ENCODE measurements at places on chromosomes 1 and 21.
A peak's percentile ranks its signal among the peaks of the same experiment; 100 is the strongest.

- no peak for DNase-seq
Observed at GRCh38 chr1:67264899-67265298, 42.8 kb upstream of the IL12RB2 start.

DNA sequence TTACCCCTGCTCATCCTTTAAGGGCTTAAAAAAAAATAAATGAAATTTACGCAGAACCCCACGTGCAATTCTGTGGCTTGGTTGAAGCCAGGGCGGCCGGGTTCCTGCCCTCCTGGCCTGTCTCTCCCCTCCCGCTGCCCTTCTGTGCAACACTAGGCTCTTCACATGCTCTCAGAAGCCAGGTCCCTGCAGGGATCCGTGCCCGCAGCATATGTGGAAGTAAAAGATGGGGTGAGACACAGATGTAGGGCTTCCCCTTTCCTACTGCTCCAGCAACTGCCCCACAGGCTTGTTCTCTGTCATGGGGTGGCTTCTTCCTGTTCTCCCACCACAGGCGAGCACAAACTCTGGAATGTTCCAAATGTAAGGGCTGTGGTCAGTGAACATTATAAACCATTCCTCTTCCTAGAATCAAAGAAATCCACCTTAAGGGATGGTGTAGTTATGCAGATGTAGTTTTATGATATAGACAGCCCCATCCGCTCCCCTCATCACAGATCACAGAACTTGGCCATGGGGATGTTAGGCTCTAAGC, 535.4 kb downstream of the KIF26B start:
- DNase-seq, result no peak

DNA sequence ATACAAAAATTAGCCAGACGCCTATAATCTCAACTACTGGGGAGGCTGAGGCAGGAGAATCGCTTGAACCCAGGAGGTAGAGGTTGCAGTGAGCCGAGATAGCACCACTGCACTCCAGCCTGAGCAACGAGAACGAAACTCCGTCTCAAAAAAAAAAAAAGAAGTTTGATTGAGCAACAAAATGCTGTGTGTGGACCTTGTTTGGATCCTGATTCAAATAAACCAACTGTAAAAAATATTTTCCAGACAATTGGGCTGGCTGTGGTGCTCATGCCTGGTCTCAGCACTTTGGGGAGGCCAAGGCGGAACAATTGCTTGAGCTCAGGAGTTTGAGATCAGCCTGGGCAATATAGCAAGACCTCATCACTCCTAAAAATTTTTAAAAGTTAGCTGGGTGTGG, 16.8 kb downstream of the PTAFR start:
- no peak for DNase-seq

- DNase-seq, result peak; percentile 46
Observed at GRCh38 chr1:179709841-179710329, 33.2 kb upstream of the FAM163A start.

- DNase-seq, result no peak
Observed at GRCh38 chr1:91015794-91016550, 5.9 kb downstream of the ZNF644 start.

DNA sequence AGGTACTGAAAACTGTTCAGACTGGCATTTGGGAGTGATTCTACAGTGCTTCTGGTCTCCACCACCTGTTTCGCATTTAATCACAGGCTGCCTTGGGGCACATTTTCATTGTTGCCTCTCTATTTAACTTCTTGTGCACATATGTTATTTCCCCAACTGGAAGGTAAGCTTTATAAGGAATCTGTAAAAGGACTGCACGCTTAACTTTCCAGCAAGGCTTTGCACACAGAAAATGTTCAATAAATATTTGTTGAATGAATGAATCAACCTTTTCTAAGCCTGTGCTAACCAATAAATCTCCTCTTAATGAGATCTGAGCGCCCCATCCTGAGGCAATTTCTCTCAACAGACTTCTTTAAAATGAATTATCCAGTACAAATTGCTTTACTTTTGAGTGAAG, 84.3 kb upstream of the ARHGAP29 start:
- no peak for DNase-seq

GRCh38 chr1:86271046-86271445, 114.5 kb upstream of the COL24A1 start:
- no peak for DNase-seq

DNA sequence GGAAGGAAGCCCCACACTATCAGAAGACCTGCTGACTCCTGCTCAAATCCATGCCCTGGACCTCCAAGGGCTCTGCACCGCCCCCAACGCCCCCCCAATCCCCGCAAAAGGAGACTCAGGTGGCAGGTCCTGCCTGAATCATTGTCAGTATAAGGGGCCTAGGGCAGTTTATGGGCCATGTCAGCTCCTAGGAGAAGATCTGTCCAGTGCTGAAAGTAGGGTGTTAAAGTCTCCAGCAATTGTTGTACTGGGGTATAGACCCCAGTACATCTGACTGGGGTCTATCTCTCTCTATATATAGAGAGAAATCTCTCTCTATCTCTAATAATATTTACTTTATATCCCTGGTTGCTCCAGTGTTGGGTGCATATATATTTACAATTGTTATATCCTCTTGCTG, 12.1 kb upstream of the OLIG2 start:
- no peak for DNase-seq

DNA sequence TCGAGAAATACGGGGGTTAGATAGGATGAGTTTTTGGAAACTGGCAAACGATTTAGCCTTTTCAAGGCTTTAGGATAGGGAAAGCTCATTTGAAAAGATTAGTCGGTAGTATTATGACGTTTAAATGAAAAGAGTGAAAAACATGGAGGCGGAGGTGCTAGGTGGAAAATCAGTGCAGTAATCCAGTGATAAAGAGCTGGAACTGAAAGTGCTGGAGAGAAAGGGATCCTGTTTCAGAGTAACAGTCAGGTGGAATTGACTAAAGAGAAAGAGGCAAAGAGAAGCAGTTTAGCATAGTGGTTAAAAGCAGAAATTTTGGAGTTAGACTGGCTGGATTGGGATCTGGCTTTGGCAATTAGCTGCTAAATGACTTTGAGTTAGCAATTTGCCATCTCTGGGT, 945 bp downstream of the WDR3 start:
- no peak for DNase-seq

- no peak for DNase-seq
Observed at GRCh38 chr1:212255705-212256307, 29.4 kb upstream of the PPP2R5A start.

DNA sequence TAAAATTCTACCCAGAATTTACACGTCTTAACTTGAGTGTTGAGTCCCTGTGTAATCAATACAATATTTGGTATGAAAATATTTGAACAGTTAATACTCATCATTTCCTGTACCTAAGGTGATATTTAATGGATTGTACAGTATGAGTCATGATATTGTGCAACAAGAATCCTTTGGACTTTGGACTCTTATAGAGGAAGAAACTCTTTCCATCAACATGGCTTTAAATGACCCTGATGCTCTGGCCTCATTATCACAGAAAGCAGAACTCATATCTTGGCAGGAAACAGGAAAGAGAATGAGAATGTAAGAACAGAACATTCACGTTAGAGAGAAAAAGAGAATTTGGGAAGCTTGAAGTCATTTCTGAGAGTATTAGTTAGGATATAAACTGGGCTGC, 168.8 kb upstream of the B3GALT2 start:
- no peak for DNase-seq

DNA sequence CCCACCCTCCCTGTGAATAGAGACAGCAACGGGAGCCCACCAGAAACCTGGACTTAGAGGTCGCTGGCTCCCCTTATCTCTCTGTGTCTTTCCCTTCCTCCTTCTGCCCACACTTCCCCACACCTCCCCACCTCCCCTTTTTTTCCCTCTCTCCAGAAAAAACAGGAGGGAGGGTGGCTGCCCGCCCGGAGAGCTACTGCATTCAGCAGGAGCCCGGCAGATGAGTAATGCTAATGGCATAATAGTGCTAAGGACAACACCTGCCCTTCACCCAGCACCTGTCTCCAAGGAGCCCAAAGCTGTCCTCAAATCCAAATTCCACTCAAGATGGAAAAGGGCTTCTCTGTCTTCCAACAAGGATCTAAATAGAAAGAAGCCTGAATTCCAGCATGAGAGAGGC, 11.4 kb upstream of the PRELP start:
- peak; percentile 52 for DNase-seq

- peak; percentile 49 for DNase-seq
Observed at GRCh38 chr1:199113265-199113869, 474.5 kb downstream of the PTPRC start.

- no peak for DNase-seq
Observed at GRCh38 chr1:115877511-115877910, 36.6 kb upstream of the NHLH2 start.

- no peak for DNase-seq
Observed at GRCh38 chr1:235441159-235441685, 63.0 kb downstream of the B3GALNT2 start.

GRCh38 chr1:247469141-247469535, 11.2 kb upstream of the OR2B11 start:
- no peak for DNase-seq

GRCh38 chr1:1240822-1241587, 5.5 kb downstream of the C1QTNF12 start:
- DNase-seq, result no peak

- DNase-seq, result no peak
Observed at GRCh38 chr1:59498640-59499039, 201.7 kb downstream of the FGGY start.

DNA sequence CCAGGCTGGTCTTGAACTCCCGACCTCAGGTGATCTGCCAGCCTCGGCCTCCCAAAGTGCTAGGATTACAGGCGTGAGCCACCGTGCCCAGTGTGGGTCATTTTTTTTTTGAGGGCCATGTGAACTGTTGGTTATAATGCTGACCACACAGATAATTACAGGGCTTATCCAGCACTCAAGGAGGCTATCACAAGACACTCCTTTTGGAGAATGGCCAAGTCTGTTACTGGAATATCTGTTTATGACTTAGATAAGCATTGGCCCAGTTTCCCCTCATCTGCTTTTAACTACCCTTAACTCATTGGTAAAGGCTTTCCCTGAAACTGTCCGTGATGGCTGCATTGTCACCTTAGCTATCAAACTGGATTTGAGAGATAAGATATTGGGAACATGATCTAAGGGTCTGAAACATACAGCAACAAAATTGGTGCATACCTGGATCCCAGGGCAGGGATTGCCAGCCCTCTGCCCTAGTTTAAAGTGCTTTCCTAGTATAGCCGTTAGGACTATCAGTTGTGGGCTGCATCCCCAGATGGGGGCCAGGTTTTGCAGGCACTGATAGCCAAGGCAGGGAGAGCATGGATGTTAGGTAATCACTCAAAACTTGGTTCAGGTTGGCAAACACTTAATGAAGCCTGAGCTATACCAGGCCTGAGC, 15.6 kb downstream of the SZT2 start:
- no peak for DNase-seq

- no peak for DNase-seq
Observed at GRCh38 chr1:94962409-94963265, 35.7 kb upstream of the CNN3 start.

DNA sequence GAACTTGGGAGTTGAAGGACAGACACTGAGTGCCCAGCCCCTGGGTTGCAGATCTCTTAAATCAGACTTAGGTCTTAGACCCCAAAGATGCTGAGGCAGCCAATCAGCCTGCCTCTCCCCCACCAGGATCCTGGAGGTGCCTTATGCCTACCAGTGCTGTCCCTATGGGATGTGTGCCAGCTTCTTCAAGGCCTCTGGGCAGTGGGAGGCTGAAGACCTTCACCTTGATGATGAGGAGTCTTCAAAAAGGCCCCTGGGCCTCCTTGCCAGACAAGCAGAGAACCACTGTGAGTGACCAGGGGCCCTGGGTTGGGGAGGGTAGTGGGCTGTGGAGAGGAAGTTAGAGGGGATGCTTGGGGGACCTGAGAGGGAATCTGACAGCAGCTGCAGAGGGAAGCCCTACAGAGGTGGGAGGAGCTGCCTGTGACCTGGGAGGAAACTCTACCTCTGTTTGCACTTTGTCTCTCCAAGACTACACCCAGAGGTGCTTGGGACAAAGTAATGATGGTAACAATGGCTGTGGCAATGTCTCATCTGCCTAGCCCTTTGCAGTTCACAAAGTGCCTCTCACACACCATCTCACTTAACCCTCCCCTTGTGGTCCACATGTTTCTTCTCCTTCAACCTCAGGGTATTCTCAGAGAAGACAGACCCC, 31.5 kb downstream of the UBE2T start:
- DNase-seq, result no peak

DNA sequence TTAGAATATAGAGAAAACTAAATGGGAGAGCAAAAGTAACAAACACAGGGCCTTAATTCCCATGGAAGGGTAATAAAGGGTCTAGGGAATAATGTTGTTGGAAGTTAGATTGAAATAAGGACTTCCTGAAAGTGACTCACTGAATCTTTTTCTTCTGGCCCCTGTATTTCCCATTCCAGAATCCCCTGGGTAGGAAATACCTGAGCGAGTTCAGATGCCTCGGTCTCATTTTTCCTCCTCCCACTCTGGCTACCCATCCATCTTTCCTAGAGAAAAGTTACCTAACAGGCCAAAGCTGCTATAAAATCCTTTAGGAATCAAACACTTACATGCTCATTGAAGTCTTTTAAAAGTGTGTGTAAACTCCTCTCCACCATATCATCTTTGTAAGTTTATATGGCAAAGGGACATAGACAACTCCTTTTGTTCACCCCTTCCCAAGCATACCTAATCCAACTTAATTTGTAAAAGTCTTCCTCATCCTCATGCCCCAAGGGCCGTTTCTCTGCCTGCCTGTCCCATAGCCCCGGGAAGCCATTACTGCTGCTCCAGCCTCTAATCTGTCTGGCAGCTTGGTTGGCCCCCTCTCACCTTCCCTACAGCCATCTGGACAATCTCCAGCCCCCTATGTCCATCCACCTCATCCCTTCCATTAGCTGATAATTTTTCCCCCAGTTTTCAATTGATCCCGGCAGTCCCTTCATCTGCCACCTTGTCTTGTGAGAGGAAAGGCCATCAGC, 3.3 kb upstream of the MEF2D start:
- no peak for DNase-seq

GRCh38 chr1:204989266-204990058, 53.5 kb upstream of the CNTN2 start:
- DNase-seq, result peak; percentile 80

DNA sequence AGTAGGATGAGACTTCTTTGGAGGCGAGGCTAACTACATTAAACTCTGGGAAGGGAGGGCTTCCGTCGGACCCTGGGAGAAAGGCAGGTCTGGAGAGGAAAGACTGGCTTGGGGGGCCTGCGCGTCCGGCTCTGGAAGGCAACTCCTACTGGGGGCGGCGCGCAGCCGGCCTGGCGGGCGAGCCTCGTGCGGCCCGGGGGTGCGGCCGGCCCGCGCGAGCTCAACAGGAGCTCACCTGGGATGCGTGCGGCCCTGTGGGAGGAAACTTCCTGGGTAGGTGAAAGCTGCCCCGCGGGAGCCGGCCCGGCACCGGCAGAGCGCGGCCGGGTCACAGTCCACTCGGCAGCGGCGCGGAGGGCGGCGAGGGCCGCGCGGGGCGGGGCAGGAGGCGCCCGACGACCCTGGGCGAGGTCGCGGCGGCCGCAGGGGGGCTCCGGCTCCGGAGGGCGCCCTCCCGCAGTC, 449 bp downstream of the EPS15 start:
- peak; percentile 74 for DNase-seq

DNA sequence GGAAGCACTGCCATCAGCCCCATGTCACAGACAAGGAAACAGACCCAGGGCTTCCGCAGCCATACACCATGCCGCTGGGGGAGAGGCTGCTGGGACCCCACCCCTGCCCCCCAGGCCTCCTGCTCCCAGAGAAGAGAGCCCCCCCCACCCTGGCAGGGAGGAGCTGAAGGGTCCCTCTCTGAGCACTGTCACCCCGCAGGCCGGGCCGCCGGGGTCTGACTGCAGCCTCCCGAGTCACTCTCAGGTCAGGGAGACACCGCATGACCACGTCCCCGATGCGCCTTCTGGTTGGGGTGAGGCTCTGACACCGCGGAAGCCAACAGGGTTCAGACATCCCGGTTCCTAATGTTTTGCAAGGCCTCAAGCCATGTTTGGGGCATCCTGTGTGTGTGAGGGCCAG, 102.3 kb downstream of the SIK1 start:
- no peak for DNase-seq

All from left ventricle myocardium superior (tissue), 1 donor.